ACHN (cell line): ENCODE measurements at places on chromosomes 4 and X.

DNA sequence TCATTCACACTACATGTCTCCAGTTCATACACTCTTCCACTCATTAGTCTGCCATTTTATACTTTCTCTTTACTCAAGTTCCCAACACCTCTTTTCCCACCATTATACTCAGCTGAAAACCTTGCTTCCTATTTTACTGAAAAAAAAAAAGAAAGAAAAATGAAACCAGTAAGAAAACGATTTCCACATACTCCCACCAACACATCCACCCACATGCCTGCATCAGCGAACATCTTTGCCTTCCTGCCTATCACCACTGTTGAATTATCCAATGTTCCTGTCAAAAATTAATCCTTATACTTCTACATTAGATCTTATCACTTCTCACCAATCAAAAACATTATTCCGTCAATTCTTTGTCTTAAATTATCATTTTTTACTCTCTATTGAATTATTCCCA, 188.1 kb upstream of the FAM241A start:
- DNase-seq, result no peak

- DNase-seq, result peak; percentile 96
Observed at GRCh38 chr4:122783301-122784215, 43.1 kb upstream of the FGF2 start.

DNA sequence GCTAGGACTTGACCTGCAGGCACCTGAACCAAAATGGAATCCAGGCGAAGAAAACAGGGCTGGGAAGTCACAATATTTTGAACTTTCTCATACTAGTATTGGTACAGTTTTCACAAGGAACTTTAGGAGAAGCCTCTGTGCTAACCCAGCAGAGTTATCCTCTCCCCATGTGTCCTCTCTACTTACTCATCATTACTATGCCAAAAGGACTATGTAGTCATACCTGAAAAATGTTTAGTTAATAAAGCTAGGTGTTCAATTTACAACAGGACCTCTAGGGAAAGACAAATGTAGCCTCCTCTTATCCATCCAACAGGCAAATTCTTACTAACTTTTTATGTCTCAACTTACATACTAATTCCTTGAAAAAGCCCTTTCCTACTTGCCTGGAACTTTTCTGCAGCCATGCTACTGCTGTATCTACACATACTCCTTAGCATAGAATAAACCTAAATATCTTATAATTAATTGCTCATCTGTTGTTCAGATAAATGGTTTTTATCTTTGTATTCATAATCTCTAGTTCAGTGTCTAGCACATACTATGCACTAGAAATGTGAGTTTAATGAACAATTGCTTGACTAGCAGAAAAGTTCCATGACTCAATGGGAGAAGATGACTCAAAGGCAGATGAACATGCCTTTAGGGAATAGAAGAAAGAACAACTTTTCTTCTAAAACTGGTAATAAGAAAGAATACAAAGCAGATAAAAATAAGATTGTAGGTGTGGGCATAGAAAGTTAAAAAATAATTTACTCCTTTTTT, 215.5 kb upstream of the VEGFC start:
- DNase-seq, result no peak

DNA sequence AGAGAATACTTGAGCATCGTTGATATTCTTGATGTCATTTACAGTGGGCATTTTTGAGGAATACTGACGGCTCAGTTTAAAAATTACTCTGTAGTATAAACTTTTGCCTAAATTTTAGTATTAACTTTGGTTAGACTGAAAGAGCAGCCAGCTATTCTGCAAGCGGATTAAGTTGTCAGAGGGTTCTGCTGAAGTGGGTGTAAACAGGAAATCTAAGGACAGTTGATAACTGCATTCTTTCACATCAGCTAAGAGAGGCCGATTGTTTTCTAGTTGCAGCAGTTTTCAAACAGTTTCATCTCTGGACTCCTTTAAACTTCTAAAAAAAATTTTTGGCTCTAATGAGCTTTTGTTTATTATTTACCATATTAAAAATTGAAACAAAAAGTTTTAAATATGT, 149.6 kb downstream of the RAPGEF2 start:
- no peak for DNase-seq

DNA sequence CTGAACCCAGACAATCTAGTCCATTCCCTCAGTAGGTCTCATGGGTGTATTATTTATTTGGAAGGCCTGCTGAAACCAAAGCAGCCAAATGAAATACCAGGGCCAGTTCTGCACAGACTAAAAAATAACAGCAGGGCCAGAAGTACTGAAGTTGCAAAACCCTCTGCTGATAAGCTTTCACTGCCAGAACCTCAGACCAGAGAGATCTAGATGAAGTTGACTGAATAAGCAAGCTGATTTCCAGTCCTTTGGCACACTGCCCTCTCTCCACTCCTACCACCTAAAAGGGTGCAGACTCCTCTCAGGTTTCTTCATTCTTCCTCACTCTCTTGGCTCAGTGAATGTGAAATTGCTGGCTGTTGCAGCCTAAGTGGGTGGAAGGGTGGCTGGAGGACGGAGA, 276.7 kb upstream of the KLF3 start:
- DNase-seq, result no peak

DNA sequence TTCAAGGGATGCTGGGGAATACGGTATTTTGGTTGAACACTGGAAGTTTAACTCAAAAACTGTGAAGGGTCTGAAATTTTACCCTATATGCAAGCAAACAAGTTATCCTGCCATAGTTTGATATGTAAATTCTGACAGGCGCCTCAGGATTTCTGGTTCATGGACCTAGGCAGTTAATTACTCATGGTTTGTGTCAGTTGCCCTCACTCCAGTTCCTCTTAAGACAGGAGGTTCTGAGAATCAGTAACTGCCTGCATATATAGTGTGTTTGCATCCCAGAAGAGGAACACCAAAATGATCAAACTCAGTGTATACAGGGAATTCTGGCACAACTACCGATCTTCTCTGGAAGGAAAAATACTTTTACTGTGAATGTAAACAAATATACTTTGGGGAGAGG, 360.4 kb upstream of the NWD2 start:
- DNase-seq, result no peak
